ENCODE measurements at places on chromosomes 2 and 18. TPM values are rescaled to one million over a fixed set of nuclear protein-coding genes. Genes with fewer than 3 reads are reported as not detected.
A peak's percentile ranks its signal among the peaks of the same experiment; 100 is the strongest.

DNA sequence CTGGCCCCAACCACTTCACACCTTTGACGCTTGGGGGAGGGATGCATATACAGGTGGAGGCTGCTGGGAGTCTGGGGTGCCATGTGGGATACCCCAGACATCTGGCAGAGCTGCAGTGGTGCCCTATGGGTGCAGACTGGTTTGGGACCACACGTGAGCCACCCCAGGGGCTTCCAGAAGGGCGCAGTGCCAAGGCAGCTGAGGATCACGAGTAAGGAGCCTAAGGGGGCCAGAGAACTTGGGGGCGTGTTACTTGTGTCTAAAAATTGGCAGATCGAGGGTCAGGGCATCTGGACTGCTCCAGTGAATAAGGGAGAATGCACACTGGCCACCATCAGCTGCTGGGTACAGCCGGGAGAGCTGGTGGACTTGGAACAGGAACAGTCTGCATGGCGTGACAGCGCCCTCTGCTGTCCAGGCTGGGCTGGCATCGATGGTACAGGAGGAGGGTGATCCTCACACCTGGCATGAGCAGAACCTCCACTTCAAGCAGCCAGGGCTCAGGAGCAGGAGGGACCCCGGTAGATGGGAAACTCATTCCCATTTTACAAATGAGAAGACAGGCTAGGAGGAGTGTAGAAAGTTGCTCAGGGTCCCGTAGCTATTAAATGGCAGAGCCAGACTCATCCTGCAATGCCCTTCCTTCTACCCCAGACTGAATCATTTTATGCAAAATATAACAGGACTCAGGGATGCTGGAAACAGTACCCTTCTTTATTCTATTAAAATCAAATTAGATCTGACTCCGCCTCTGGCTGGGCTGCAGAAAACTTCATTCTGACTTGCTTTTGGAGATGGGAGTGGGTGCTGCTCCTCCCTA, 60.4 kb downstream of the ATOH8 start:
- no peak overlapping the region for H3K4me3 ChIP-seq
- DNase-seq, result peak; percentile 63
- no peaks in the 10 kb centered on the region for H3K36me3 ChIP-seq

- H3K4me1 ChIP-seq, result peaks cover 23% of the 10 kb centered on the region
- no peaks in the 10 kb centered on the region for H3K27me3 ChIP-seq
- no peak for DNase-seq
- no peak overlapping the region for H3K4me3 ChIP-seq
- H3K36me3 ChIP-seq, result peaks cover 17% of the 10 kb centered on the region
Observed at GRCh38 chr2:230447455-230448451, 31.8 kb downstream of the SP100 start.

DNA sequence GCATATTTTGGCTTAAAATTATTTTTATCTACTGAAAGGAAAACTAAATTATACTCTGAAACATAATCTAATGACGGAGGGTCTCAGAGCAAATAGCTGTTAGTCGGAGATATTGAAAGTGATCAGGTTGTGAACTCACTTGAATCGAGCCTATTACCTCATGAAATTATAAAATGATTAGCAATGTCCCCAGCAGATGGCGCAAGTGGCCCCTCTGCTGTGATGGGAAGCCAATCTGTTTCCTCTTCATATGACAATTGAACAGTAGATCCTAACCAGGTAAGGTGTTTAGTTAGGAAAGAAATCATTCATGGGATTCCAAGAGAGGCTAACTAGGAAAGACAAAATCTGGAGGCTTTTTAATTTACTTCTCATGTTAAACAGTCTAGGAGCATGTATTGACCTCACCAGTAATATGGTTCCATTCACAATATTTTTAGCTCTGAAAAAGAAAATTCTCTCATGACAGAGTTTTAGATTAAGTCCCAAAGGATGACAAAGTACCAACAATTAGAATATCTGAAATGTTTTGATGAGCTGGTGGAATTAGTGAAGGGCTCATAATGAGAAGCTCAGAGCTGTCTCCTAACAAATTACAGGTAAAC, 29.9 kb upstream of the MPPE1 start:
- H3K36me3 ChIP-seq, result no peaks in the 10 kb centered on the region
- DNase-seq, result peak; percentile 29
- peaks cover 3% of the 10 kb centered on the region for H3K27me3 ChIP-seq
- H3K27ac ChIP-seq, result no peak overlapping the region
- H3K4me1 ChIP-seq, result no peaks in the 10 kb centered on the region

DNA sequence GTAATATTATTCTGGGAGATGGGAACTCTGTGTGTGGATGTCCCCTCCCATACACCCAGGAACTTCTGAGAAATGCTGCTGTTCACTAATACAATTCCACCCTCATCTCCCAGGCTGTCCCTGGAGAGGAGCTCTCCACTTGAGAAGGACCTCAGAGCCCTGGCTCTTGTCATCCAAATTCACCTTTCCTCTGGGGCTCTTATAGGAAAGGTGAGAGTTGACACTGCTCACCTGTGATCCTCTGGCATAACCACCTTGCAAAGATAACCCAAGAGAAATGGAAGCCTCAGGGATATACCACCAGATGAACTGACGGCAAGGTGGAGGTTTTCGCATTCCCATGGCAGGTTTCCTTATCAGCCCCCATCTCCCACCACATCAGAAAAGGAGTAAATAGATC, 52.0 kb downstream of the IL1RL2 start:
- H3K27ac ChIP-seq, result no peak overlapping the region
- H3K4me1 ChIP-seq, result no peaks in the 10 kb centered on the region
- no peak overlapping the region for H3K4me3 ChIP-seq
- DNase-seq, result no peak

DNA sequence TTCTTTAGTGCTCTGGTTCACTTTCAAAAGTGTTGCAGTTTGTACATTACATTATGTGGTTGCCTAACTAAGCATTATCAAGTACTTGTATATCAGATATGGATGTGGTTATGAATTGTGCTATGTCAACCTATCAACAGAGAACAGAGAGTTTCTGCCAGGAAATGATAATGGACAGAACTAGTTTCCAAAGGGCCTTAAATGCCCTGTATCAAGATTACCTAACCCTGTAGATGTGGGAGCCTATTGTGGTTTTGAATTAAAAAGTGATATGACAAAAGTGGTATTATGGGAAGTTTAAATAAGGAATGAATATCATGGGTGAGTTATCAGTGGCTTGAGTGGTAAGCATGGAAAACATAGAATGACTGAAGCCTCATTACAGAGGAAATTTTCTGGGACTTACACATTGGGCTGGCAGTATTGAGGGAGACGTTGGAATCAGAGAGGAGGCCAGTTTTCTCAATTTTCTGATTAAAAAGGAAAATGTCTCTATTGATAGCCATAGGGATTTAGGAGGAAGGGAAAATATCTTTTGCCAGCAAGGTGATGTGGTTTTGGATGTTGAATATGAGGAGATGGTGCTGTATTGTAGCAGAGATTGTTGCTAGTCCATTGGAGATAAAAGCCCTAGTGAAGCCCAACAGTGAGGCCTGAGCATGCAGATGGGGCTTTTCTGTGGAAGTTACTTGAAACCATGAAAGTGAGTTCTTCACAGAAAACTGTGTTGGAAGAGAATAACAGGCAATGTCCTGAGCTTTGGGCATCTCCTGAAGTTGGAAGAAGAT, 140.7 kb downstream of the TTC27 start:
- peaks cover 4% of the 10 kb centered on the region for H3K36me3 ChIP-seq
- no peak for DNase-seq
- no peak overlapping the region for H3K27ac ChIP-seq
- no peak overlapping the region for H3K4me3 ChIP-seq
- no peaks in the 10 kb centered on the region for H3K4me1 ChIP-seq
- no peaks in the 10 kb centered on the region for H3K27me3 ChIP-seq

DNA sequence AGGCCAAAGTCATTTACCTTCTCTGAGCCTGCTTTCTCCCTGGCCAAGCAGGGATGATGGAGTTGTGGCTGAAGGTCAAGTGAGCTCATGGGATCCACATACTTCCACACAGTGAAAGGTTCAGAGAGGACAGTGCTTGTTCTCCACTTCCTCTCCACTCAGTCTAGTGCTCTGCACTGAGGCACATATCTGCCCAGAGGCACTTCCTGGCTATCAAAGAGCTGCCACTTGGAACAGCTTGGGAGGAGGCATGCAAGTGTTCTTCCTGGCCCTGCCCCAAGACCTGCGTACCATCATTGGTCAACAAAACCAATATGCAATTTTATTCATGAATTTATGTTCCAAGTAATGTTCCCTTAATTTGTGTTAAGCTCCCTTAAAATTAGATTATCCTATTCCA, 71.9 kb downstream of the RNF152 start:
- no peak for DNase-seq
- no peak overlapping the region for H3K27ac ChIP-seq
- no peaks in the 10 kb centered on the region for H3K36me3 ChIP-seq
- no peak overlapping the region for H3K4me3 ChIP-seq
- H3K4me1 ChIP-seq, result no peaks in the 10 kb centered on the region
- H3K27me3 ChIP-seq, result no peaks in the 10 kb centered on the region

- no peaks in the 10 kb centered on the region for H3K36me3 ChIP-seq
- no peak overlapping the region for H3K27ac ChIP-seq
- no peak overlapping the region for H3K4me3 ChIP-seq
- no peaks in the 10 kb centered on the region for H3K4me1 ChIP-seq
- no peaks in the 10 kb centered on the region for H3K27me3 ChIP-seq
Observed at GRCh38 chr2:183543222-183543621, 419.0 kb downstream of the NUP35 start.

DNA sequence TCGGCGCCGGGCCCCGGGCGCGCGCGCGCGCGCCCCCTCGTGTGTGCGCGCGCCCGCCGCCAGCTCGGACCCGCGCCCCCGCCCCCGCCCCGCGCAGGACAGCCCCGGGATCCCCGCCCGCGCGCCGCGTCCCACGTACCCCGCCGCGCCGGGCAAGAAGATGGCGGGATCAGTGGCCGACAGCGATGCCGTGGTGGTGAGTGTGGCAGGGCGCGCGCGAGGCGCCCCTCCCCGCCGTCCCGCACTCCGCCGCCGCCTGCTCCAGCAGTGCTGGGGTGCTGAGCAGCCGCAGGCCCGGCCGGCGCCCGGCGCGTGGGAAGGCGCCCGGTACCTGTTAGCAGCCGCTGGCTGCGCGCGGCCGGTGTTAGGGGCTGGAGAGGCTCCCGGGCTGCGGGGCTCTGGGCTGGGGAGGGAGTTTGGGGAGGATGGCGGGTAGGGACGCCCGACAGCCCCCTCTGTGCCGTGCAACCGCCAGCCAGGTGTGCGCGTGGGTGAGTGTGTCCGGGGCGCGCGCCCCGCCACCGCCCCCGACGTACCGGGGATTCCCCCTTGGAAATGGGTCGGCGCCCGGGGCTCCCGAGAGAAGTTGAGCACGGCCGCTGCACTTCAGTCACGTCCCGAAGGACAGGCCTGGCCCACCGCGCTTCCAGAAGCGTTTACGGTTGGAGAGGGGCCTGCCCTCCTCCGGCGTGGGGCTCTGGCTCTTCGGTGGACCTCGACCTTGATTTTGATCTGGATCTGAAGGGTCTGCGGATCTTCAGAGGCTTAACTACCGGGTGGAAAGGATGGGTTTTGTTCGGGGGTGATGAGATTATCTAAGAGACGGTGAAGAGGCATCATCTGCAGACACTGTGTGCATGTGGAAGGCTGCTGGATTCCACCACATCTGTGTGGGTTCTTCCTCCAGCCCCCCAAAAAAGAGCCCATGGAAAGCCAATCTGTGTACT, 697 bp downstream of the LGALSL start:
- peak; percentile 19 for DNase-seq
- H3K27me3 ChIP-seq, result peaks cover 12% of the 10 kb centered on the region
- H3K36me3 ChIP-seq, result no peaks in the 10 kb centered on the region
- no peak overlapping the region for H3K27ac ChIP-seq
- peak overlapping the region; percentile 30 for H3K4me3 ChIP-seq

- H3K4me3 ChIP-seq, result no peak overlapping the region
- DNase-seq, result no peak
- no peaks in the 10 kb centered on the region for H3K27me3 ChIP-seq
- no peaks in the 10 kb centered on the region for H3K4me1 ChIP-seq
Observed at GRCh38 chr18:76977684-76978232, 154.8 kb downstream of the MBP start.

GRCh38 chr18:74114116-74114515, 33.5 kb downstream of the FBXO15 start:
- no peak for DNase-seq
- H3K36me3 ChIP-seq, result no peaks in the 10 kb centered on the region
- H3K4me3 ChIP-seq, result no peak overlapping the region

DNA sequence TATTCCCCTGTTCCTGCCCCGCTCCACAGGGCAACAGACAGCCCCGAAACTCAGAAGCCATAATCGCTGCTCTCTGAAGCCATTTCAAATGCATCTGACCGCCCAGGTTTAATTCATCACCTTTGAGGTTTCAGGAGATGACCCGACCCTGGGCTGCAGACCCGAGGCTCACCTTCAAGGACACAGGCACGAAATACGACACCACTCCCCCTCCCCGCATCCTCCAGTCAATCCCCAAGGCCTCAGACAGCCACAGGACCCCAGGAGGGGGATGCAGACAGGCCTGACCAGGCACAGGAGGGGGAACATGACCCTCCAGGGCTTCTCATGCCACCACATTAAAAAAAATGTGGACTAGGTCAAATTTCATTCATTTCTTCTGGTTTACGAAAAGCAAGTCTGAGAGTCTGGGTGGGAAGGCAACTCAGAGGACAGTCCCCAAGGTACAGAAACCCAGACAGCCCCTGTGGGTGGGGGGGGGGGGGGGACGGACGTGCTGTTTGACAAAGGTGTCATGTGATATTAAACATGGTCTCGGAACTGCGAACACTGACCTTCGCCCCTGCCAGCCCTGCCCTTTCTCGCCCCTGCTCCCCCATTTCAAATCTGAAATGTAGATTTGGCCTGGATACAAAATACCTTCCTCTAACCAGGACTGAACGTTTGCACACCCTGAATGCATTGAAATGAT, 142.9 kb downstream of the BCL11A start:
- H3K4me3 ChIP-seq, result no peak overlapping the region
- H3K27ac ChIP-seq, result no peak overlapping the region
- peaks cover 12% of the 10 kb centered on the region for H3K27me3 ChIP-seq

DNA sequence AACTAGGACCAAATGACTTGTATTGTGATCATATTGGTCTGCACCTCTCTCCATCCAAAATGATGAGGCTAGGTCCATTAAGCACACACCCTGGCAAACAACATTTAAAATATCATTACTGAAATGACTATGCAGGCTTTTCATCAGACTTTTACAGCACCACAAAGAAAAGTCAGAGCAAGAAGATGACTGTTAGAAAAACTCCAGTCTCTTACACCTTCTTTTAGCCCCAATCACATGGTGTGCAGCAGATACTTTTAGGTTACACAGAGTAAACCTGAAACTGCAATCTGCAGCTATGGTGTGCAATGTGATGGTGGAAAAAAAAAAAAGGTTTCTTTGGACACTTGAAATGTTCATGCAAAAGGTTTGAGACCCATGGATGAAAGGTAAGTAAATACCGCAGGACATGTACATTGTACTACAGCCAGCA, 5.4 kb upstream of the POLI start:
- peaks cover 5% of the 10 kb centered on the region for H3K4me1 ChIP-seq
- H3K4me3 ChIP-seq, result no peak overlapping the region
- H3K27me3 ChIP-seq, result no peaks in the 10 kb centered on the region
- DNase-seq, result no peak
- peak overlapping the region; percentile 7 for H3K27ac ChIP-seq
- H3K36me3 ChIP-seq, result no peaks in the 10 kb centered on the region

GRCh38 chr18:70078106-70078505, 127.4 kb downstream of the RTTN start:
- no peak overlapping the region for H3K4me3 ChIP-seq
- no peaks in the 10 kb centered on the region for H3K27me3 ChIP-seq
- H3K36me3 ChIP-seq, result no peaks in the 10 kb centered on the region
- DNase-seq, result no peak

Gene CHRNG
- total RNA-seq, result not detected

Gene INPP5D
- 216 TPM for total RNA-seq

Gene FZD7
- 0.51 TPM for total RNA-seq

Gene MRPS5
- 57.0 TPM for total RNA-seq

Gene FSHR
- total RNA-seq, result not detected

Gene RIT2
- not detected for total RNA-seq

Gene ZAP70
- 474 TPM for total RNA-seq

Gene SCG2
- total RNA-seq, result not detected

Gene CNTNAP5
- not detected for total RNA-seq

Gene IL1RL1
- 0.15 TPM for total RNA-seq

Gene ERICH2
- total RNA-seq, result not detected

All from T-cell (primary cell).